ENCODE measurements at places on chromosomes 6 and 20.

DNA sequence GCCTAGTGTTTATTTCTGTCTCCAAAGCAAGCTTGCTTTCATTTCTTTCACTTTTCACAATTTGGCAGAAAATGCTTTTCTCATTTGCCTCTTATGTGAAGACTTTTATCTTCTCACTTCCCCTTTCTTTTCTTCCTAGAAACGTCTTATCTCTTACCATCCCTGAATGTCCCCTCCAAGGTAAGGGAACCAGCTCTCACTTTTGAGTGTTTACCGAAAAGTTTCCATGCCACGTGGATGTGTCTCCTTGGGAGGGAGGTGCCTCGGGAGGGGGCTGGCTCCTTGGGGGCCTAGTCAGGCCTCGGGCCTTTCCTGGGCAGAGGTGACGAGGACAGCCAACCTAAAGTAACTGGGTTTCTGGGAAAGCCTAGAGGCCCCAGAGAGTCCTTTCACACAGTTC, 127.4 kb downstream of the CD24 start:
- DNase-seq: no peak

- no peak for DNase-seq
These were observed 49.4 kb downstream of the ADAT2 start for GRCh38 chr6:143401068-143401446.

DNA sequence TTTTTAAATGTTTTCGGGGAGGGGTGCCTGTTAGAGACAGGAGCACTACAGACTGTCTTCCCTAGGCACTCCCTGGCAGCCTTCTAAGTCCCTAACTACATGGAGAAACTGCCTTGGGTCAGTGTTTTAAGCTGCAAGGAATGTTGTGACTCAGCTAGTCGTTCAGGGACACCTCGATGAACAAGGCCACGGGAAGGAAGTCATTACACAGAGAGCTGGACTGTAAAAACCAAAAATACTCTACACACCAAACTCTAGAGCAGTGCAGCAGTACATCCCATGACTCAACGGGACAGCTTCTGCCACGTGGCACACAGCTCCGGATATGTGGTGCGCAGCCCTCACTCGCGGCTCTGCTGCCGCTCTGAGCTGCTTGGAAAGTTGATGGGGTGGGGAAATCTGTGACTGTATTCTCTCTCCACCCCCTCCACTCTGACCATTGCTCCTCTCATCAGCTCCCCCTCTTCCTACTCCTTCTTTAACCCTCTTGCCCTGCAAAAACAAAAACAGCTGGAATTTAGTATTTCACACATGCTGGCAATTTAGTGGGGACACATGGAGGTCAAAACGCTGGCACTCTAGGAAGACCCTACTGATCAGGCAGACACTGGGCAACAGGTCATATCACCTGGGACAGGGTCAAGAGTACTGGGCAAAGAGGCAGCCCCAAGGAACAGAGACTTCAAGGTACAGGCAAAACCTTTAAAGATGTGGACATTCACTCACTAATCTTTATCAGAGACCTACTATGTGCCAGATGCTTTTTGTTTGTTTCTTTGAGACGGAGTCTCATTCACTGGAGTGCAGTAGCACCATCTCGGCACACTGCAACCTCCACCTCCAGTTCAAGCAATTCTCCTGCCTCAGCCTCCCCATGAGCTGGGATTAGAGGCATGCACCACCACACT, 10.9 kb upstream of the LPIN3 start:
- peak; percentile 37 for DNase-seq

DNA sequence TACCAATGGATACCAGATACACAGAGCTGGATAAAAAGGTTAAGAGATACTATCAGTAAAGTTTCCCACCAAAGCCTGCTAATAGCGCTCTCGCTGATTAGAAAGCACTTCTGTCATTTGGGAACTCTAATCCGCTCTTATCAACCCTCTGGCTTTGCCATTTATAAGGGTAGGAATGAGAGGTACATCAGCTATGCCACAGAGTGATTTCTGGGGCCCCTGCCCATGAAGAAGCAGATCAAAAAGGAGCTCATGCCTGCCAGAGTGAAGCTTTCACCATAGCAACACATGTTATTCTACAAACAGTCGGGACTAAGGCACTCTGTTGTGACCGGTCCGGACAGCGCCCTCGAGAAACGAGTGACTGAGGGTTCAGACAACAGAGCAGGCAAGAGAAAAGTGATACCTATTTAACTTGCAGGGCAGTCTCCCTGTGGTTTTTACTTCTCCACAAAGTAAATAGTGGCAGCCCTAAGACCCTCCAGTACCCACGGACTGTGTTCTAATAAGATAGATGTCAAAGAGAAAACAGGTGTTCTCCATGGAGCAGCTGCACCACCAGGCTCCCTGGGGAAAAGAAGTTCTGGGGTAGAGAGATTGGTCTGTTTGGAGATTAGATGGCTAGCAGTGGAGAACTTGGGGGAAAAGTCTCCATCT, 5.6 kb downstream of the TRAM2 start:
- no peak for DNase-seq

- DNase-seq: no peak
These were observed 75.9 kb upstream of the ENPP5 start for GRCh38 chr6:46246727-46247126.

GRCh38 chr20:50930976-50931305, 296 bp downstream of the ADNP start:
- no peak for DNase-seq

DNA sequence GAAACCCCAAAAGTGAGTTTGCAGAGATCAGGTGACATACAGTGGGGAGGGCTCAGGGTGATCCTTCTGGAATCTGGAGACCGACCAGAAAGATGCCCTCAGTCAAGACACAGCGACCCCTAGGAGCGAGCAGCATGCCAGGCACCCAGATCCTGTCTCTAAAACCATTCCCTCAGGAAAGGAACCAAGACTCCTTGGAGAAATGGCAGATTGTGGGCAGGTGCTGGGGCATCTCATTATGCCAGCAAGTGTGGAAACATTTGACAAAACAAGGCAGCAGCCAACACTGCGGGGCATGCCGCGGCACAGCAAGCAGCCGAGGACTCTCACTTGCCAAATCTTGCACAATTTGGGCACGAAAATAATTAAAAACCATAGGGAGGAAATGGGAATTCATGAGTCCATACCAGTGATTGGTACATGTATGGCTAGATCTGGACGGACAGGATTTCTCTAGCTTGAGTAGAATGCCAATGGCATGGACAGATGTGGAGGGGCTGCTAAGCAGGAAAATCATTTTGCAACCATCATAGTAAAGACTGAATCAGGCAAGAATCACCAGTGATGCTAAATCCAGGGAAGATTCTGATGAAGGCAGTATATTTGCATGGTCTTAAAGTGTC, 76.9 kb downstream of the GINS1 start:
- no peak for DNase-seq

GRCh38 chr6:14857501-14857900, 388.4 kb upstream of the JARID2 start:
- peak; percentile 87 for DNase-seq

- no peak for DNase-seq
These were observed 29.9 kb upstream of the MTRF1L start for GRCh38 chr6:153032255-153032882.

- peak; percentile 46 for DNase-seq
These were observed 455.0 kb upstream of the GJE1 start for GRCh38 chr6:141677598-141678211.

- no peak for DNase-seq
These were observed 527.8 kb upstream of the RNF217 start for GRCh38 chr6:124434421-124434820.
